ENCODE measurements at places on chromosomes 5 and 9.

DNA sequence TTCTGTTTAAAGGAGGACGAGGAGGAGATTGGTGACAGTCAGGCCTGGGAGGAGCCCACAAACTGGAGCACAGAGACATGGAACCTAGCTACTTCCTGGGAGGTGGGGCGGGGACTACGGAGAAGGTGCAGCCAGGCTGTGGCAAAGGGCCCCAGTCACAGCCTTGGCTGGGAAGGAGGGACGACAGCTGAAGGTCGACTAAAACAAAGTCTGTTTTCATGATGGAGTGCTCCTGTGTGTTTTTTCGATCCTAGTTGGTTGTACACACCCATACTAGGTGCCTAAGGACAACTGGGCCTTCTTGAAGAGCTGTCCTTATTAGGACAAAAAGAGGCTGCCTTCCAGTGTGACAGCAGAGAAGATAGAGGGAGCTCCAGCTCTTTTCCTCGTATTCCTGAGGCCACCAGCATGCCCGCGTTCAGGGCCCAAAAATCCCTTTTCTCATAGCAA is 2.9 kb downstream of the CCDC107 start:
- no peak for DNase-seq

GRCh38 chr5:103741984-103742383 is 179.4 kb upstream of the NUDT12 start:
- no peak for DNase-seq

GRCh38 chr5:2757563-2758351 is 6.3 kb upstream of the IRX2 start:
- no peak for DNase-seq

DNA sequence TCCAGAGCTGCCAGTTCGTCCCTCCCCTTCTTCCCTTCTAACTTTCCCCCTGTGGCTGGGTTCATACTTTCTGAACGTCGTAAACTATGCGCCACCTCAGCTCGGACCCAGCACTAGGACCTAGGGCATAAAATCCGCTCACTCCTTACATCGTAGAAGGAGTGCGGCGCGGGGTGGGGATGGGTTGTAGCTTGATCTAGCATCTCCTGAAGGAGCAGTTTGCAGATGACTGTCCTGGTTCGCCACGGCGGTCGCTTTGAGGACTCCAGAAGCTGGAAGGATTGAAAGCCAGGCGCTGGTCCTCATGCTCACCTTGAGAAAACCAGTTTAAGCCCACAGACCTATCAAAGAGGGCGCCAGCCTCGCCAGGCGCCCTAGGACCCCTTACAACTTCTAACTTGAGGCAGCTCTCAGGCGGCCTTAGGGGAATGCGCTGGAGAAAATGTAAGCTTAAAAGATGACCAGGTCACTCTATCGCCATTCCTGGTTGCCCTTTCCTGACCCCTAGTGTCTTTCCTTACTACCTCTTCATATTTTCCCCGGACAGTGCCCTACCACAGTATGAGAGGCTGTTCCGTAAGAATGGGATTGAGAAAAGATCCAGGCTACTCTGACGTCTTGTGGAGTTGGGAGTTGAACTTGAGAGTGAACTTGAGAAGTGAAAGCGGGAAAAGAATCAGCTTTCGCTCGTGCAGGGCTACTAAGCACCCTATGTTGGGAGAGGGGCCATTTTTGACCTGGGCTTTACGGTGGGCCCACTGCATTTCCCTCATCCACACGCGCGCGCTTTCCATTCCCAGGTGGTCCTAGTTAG is 2.8 kb downstream of the RORB start:
- no peak for DNase-seq

DNA sequence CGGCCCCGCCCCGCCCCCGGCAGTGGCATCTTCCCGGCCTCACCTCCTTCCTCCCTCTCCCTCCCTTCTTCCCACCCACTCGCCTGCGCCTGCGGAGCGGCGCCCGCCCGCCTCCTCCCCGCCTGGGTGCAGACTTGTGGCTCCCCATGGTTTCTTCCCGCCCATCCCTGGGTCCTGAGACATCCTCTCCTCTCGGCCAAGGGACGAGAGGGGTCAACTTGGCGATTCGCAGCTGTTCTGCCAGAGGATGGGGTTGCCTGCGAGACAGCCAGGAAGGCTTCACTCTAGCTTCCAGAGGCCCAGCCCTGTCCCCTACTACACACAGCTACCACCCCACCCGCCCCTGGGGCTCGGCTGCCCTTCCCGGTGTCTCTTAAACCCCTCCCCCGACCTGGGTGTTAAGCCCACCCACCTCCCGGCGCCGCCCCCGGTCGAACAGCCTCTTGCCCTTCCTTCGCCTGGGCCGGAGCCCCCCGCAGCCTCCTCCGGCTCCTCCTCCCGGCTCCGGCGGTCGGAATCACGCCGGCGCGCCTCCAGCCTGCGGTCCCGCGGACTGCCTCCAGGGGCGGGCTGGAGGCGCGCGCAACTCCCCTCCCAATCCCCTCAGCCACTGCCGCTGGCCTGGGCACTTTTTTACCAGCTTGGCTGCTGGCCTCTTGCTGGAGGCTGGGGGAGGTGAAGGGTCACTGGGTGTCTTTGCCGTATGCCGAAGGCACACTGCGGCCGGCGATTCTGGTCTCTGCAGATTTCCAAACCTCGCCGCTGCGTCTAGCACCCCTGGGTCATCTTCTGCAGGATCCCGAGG is 1.9 kb downstream of the JADE2 start:
- peak; percentile 73 for DNase-seq

GRCh38 chr5:111454198-111454622 is 58.1 kb downstream of the STARD4 start:
- no peak for DNase-seq
